Activated CD4-positive, alpha-beta T cell treated with anti-CD3 and anti-CD28 coated beads for 24 hours (primary cell): ENCODE measurements at places on chromosomes 5 and 9.

DNA sequence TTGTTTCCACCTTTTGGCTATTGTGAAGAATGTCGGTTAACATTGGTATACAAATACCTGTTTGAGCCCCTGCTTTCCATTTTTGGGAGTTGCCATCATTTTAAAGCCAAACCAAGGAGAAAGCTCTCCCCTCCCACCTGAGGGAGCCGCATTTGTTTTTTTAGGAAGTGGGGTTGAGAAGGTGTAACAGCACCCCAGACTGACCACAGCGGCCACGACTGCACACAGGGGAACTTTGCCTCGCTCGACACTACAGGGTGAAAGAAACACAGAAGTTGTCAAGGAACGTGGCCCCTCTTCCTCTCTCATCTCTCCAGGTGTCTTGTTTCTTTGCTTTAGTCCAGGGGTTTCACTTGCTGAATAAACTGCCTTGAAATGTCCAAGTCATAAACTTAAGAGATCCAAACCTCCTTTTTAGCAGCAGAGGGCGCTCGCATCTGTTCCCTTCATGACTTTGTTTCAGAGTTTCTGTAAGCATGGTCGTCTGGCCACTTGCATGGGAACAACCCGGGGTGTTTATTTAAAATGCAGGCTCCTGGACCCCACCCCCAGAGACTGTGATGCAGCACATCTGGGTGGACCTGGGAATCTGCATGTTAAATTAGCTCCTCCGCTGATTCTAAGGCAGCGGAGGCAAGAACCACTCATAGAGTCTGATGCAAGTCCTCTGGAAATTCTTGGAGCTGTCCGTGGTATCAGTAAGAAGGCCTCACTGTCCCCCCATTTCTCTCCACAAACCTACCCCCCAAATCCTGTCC, 2.1 kb upstream of the TTLL11 start:
- peak; percentile 34 for DNase-seq

DNA sequence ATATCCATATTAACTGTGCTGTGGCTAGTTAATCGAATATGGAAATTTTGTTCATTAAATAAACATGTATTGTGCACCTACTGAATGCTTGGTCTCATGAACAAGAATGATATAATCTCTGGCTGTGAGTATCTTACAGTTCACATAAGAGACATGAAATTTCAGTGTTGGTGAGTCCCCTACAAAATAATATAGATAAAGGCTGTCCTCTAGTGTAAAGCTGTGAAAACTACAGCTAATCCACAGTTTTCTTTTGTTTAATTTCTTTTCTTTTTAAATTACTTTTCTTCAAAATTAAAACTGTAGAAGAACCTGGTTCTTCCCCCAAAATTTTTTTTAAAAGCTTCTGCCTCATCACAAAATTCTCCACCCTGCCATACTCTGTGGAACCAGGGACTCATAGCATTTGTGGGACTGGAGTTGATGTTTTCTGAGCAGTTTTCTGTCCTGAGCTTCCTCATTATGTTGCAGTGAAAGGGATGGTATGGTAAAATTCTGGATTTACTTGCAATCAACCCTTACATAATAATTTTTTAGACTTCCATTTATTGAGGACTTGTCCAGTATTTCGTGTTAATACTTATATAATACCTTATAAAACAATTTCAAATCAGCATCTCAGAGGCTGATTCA, 135.0 kb downstream of the STK32A start:
- DNase-seq = no peak

- no peak for DNase-seq
Measured at GRCh38 chr5:41425736-41426135, 84.7 kb downstream of the PLCXD3 start.

DNA sequence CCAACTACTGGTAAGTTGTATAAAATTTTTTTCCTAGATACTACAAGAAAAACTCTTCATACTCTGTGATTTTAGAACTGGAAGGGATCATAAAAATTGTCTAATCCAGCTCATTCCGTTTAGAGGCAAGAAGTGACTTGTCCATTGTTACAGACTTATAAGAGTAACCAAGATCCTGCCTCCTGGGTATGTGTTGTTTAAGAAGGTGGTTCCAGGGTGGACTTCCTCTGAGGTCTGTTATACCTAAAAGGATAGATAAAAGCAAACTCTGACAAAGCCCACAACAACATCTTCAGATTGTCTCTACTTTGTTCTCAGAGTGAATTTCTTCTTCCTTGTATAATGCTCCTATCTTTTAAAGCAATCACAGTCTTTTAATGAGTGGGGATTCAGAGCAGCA, 24.2 kb downstream of the TGFBR1 start:
- DNase-seq = no peak

DNA sequence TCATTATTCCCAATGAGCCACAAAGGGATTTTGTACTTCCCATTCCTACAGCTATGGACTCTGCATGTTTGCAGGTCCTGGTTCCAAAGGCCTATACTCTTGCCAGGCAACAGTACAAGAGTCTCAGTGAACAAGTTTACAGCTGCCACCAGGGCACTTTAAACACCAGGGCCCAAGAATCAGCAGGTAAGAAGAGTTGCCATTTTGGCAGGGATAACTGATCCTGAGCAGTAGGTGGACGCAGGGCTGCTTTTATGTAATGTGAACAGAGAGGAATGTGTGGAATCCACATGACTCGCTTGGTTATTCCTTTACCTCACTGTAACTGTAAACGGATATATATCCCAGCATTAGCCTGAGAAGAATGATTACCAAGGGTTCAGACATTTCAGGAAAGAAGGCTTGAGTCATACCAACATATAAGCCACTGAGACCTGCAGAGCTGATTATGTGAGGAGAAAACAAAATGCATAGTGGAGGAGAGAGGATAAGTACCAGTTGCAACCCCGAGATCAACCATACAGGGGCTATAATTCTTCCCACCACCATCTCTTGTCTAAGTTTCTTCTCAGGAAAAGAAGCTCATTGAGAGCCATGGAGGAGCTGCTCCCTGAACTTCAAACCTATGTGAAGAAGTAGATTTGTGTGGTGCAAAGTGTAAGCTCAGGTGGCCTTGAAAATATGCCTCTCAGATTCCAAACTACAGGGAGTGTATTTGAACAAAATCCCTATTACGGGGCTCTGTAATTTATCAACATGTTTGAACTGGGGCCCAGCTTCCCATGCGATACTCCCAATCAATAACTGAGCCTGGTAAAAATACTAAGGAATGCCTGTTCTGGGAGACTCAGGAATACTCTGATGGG, 24.6 kb downstream of the RAPGEF6 start:
- DNase-seq = no peak

GRCh38 chr9:16221822-16222547, 648.5 kb downstream of the BNC2 start:
- DNase-seq = no peak

- peak; percentile 73 for DNase-seq
Measured at GRCh38 chr9:131393622-131394463, at the start of gene PRRC2B. PRRC2B (plus strand) TSS chr9:131394086; CDS start chr9:131430145, 36,059 bp downstream.

GRCh38 chr5:136006164-136006563, 22.6 kb upstream of the TGFBI start:
- DNase-seq = no peak

DNA sequence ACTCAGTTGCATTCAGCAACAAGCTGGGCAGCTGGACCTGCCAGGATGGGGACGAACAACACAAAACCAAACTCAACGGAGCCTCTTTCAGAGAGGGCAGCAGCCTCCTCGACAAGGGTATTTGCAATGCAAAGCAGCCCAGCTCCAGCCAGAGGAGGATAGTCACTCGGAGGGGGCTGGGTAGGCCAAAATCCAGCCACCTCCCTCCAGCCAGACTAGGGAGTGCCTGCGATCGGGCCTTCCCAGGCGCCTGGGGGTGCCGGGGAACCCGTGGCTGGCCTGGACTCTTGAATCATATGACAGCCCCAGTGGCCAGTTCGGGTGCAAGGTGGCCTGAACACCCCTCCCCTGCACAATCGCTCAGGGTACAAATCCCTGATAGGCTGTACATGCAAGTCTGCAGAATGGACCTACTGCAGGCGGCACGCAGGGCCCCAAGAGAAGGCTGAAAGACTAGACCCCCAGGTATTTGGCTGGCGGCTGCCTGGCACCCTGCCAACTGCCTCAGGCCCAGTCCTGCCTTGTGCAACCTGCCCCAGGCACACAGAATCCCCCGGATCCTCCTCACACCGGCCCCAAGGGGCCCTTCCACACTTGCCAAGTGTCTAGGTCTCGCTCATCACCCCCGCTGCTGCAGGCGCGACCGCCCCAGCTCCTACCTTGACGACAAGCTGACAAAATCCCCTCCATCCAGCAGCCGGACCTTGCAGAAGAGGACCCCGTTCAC, 1.3 kb downstream of the EEIG1 start:
- DNase-seq = no peak

- no peak for DNase-seq
Measured at GRCh38 chr9:90308691-90309090, 333.9 kb downstream of the DIRAS2 start.

DNA sequence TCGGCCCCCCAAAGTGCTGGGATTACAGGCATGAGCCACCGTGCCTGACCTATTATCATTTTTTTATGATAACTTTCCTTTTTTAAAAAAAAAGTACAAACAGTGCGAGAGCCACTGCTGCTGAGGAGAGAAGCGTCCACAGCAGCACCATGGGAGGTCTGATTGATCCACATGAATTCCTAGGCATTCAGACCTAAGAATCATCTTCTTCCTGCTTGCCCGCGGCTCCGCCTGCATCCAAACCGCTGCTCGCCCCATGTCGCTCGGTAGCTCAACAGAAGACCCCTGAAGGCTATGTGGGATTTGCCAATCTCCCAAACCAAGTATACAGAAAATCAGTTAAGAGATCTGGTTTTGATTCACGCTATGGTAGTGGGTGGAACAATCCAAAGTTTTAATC, 102.0 kb downstream of the GABBR2 start:
- no peak for DNase-seq

DNA sequence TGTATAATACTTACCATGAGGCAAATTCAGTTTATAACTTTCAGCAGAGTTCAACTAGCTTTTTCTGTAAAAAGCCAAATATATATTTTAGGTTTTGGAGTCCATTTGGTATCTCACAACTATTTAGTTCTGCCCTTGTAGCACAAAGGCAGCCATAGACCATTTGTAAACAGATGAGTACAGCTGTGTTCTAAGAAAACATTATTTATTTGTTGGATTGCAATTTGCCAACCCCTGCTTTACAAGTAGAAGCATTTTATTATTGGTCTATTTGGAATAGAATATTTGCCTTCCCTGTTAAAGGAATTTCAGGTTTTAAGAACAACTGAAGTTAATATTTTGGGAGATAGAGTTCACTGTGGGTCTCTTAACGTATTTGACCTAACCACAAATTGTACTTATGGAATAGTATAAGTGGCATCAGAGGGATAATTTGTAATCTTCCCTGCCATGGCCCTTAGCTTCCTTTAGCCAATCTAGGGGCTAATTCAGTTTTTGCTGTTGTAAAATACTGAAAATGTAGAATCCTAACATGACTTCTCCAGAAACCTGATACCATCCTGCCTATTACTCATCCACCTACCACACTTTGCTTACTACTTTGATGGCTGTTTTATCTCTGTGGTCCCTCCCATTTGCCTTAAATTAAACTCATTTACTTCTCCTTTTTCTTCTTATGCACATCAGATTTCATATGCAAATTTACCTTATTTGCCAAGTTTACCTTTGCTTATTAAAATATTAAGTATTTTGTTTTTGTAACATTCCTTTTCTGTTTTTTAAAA, 109.2 kb downstream of the DMXL1 start:
- DNase-seq = no peak

DNA sequence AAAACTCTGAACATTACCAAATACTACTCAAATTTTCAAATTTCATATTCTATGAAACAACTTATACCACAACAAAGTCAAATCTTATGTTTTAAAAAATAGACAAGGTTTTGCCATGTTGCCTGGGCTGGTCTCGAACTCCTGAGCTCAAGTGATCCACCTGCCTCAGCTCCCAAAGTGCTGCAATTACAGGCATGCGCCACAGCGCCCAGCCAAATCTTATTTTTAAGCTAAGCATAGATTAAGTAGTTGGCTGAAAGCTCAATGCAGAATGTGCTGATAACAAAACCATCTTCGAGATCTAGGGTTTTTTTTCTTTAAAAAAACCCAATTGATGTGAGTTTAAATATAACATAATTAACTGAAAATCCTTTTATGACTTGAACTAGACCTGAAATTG, 6.4 kb downstream of the LMBRD2 start:
- no peak for DNase-seq

- no peak for DNase-seq
Measured at GRCh38 chr9:70987986-70988385, 133.4 kb downstream of the TRPM3 start.
